ENCODE measurements at places on chromosomes 5 and 9. TPM values are rescaled to one million over a fixed set of nuclear protein-coding genes. Genes with fewer than 3 reads are reported as not detected.

The FOXD4L4 gene
- total RNA-seq, result 0.05 TPM

The INSL6 gene
- total RNA-seq, result not detected

The RLN1 gene
- total RNA-seq, result 0.17 TPM

The INIP gene
- total RNA-seq, result 10.8 TPM

The WWC1 gene
- 5.9 TPM for total RNA-seq

The S1PR3 gene
- 2.9 TPM for total RNA-seq

The SEPTIN8 gene
- total RNA-seq, result 16.5 TPM

The PCDHGA5 gene
- total RNA-seq, result 0.50 TPM

The PPP3R2 gene
- total RNA-seq, result 0.08 TPM

The PAEP gene
- total RNA-seq, result not detected

The GRM6 gene
- not detected for total RNA-seq

The CDC25C gene
- total RNA-seq, result 6.9 TPM

The SWI5 gene
- 12.2 TPM for total RNA-seq

The IFNA13 gene
- total RNA-seq, result not detected

The PTGDS gene
- total RNA-seq, result 5.4 TPM

The LRRC70 gene
- 2.8 TPM for total RNA-seq

The PCDHGB3 gene
- 0.37 TPM for total RNA-seq

The SLC28A3 gene
- total RNA-seq, result 1.3 TPM

The PCDHGA10 gene
- total RNA-seq, result 3.9 TPM

The CTNND2 gene
- 0.05 TPM for total RNA-seq

The SPINK1 gene
- 53.7 TPM for total RNA-seq

The TLE4 gene
- 6.6 TPM for total RNA-seq

The NUTM2F gene
- total RNA-seq, result under 0.01 TPM

The FER gene
- 4.8 TPM for total RNA-seq

The CNTNAP3 gene
- total RNA-seq, result 1.1 TPM

The MARVELD2 gene
- total RNA-seq, result 20.2 TPM

The PCDHB13 gene
- 0.19 TPM for total RNA-seq

The HSPB3 gene
- total RNA-seq, result 0.17 TPM

The CMYA5 gene
- total RNA-seq, result 2.9 TPM

The CWC27 gene
- 6.7 TPM for total RNA-seq

The LHX6 gene
- 0.33 TPM for total RNA-seq

The CSF1R gene
- 46.2 TPM for total RNA-seq

The MYORG gene
- total RNA-seq, result 26.6 TPM

The MARCHF11 gene
- total RNA-seq, result not detected

The ANKRD31 gene
- total RNA-seq, result 0.05 TPM

The DNAH5 gene
- total RNA-seq, result 14.8 TPM

The PCDHGA12 gene
- 0.37 TPM for total RNA-seq

The PCDHA13 gene
- 0.17 TPM for total RNA-seq

The TMEM174 gene
- total RNA-seq, result not detected

The DPYSL3 gene
- 3.6 TPM for total RNA-seq

The SPINK4 gene
- total RNA-seq, result not detected

The OTP gene
- not detected for total RNA-seq
